ENCODE measurements at places on chromosomes 7 and 10.

- ATAC-seq = no peak
Measured at GRCh38 chr10:102546606-102547320, 43.0 kb downstream of the SUFU start.

DNA sequence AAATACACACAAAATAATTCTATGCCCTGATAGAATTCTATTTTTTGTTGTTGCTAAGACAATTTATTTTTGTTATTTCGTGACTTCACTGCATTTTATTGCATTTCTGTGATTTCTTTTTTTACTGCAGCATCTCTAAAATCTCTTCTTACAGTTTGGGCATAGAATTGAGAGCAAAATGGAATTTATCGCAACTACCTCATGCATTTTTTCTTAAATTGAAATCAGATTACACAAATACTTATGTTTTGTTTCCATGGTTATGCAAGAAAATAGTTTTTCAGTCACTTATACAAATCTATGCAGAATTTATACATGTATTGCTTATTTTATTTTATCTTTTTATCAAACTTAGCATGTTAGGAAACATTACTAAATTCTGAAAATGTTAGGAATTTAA lies 781.8 kb upstream of the LRRTM3 start:
- ATAC-seq = no peak

- no peak for ATAC-seq
Measured at GRCh38 chr7:29478226-29478625, 85.4 kb upstream of the PRR15 start.

DNA sequence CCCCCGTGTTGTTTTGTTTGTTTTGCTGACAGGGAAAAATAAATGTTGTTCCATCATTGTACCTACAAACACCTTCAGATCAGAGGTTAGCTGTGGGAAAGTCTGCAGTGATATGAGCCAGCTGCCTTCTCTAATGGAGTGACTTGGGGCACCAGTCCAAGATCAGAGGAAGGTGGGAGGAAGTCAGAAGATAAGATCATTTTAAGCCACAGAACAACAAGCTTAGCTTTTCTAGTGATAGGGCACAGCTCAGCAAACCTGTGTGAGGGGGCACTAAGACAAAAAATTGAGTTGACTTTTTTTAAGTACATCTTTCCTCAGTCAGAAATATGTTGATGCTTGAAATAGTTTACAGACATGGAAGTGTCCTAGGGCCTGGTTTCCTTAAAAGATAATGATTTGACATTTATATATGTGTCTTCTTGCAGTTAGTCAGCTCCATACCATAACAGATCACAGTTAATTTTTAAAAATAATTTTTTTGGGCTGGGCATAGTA lies 240.3 kb upstream of the KAT6B start:
- ATAC-seq = no peak

GRCh38 chr7:48781752-48782151 lies 142.6 kb upstream of the CDC14C start:
- ATAC-seq = no peak

DNA sequence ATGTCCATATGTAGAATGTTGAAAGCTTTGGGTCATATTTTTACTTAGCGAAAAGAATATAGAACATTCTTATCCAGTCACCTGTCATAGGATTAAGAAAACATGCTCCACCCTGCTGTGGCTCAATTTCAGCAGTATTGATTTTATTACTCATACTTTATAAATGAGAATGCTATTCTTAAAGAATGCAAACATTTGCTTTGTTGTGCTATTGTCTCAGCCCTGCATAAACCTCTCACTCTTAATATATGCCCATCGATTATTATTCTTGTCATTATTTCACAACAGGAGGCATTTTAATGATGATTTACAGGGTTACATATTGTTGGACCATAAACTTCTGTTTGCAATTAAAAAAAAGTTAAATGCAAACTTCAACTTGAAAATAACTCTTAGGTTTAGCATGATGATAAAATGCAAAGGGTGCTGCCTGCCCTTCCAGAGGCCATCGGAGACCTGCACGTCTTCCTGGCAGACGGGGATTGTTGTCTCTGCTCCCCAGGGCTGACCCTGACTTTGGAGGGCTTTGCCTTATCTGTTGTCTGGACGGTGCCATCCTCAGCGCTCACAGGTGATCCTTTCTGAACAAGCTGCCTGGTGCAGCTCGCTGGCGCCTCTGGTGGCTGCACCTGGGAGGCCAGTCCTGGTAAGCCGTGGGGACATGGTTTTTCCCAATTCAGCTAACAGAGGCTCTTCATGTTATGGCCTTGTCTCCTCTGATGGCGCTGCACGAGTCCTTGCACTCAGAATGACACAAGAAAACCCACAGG lies 50.0 kb upstream of the SHH start:
- no peak for ATAC-seq
